CD4-positive, alpha-beta T cell treated with Interleukin-17A for 1 hour (primary cell): ENCODE measurements at places on chromosomes 3 and 15.

GRCh38 chr3:100796556-100796955, 87.3 kb downstream of the TFG start:
- peak; percentile 3 for DNase-seq

DNA sequence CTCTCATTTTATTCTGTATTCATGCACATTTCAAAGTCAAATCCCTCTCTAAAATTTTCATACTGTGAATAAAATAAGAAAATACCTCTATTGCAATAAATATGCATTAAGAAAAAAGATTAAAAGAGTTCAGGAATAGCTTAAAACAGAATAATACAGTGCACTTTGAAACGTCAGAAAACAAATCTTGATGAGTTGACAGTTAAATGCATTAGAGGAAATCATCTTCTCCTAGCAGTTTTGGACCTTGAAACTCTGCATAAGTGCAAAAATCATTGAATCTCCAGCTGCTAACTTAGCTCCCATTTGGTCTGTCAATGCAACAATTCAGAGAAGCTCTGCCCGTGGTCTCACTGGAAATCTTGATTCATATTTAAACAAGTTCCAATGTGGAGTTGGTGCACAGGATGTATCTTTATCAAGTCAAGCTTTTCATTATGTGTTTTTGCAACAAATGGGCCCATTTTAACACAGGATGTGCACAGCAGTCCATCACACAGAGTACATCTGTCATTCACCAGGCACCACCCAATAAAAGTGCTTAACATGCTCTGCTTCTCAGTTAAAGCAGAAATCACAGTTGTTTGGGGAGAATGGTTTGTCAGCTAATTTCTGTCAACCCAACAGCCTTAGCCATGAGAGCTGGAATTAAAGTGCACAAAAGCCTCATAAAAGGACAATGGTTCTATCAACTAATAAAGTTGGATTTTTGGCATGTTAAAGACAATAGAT, 98.8 kb upstream of the ARRDC4 start:
- DNase-seq: no peak

DNA sequence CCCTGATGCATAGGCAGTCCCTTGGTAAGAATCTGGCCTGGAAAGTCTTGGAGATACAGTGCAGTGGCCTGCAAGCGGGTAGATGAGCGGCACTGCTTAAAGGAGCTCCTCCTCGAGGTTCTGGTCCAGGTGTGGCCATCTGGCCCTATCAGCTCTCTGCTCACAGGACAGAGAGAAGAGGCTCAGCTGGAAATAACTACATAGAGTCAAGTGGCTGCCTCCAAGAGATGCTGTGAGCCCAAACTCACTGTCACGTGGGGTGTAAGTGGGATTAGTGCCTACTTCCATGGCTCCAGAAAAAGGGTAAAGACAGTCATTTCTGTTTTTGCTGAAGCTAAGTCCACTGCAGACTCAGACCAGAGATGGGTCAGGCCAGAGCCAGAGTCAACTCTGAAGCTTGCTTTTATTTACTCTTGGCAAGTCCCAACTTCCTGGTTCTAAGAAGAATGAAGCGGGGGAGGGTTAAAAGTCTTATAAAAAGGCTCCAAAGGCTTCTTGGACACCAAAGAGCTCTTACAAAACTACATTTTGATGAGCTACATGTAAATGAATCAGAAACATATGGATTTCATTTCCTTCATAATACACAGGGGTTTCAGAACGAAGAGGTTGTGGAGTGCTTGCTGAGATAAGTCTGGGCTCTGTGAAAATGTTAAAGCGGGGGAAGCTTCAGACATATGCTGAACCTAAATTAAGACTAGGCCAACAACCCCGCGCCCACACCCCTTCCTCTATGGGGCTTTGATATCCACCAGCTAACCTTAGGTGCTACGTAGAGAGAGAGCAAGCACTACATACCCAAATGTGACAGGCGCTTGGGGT, 77.1 kb downstream of the PDZRN3 start:
- no peak for DNase-seq

GRCh38 chr3:39485547-39485946, 18.1 kb downstream of the MOBP start:
- DNase-seq: no peak

DNA sequence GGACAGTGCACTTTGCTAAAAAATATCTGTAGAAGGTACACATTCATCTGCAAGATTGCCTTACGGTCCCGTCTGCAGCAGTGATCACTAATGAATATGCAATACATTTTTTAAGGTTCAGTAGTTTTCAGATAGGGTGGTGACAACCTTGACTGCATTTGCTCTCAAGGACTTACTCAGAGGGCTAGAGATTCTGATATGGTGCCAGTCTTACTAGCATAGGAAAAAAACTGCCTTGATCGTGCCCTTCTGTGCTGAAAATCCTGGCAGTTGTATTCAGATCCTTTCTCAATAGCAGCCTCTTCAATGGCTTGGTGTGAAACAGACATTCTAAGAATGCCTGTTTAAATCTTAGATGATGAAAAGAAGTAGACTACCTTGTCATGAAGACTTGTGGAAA, 411.9 kb upstream of the CCDC54 start:
- DNase-seq: no peak

DNA sequence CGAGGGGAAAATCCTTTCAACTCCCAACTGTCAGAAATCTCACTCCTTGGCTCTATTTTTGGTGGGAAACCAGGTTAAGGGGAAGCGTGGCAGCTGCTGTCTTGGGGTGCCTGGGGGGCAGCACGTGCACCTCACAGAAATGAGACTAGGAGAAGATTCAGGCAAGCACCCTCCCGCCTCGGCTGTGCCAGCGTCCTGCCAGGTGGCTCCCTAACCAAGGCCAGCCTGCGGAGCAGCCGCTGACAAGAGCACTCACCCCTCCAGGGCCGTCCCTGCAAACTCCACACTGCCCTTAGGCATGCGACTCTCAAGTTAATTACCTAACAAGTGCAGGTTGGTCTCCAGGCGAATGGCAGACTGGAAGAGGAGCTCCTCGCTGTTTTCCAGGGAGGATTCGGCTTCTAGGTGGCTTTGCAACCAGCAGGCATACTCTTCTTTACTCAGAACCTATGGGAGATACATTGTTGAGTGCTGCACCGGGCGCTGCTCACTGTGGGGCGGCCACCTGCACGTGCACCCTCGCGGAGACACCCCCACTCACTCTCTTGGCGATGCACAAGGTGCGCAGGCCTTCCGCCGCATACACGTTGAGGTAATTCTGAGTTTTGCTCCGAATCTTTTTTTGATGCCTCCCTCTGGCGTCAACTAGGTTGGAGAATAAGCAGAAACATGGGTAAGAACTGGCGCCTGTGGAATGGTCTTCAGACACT, 155.3 kb downstream of the ATP10A start:
- no peak for DNase-seq

GRCh38 chr3:195032955-195033354, 238.0 kb downstream of the XXYLT1 start:
- DNase-seq: no peak

GRCh38 chr3:88034491-88035275, 24.1 kb downstream of the CGGBP1 start:
- DNase-seq: no peak

DNA sequence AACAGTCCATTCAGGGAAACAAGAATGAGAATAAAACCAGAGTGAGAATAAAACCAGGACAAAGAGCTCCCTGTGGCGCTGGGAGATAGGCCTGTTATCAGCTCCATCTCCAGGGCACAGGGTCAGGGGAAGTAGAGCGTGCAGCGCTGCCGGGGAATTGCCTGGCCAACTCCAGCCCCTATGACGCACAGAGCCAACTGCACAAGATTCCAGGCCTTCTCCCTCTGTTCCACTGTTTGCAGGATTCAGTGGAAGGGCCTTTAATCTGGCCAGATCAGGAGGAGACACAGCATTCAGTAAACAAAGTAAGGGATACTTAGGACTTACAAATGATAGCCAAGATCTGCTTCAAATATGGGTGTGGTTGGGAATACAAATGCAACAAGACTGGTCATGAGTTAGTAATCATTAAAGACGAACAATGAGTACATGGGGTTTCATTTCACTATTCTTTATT, 49.4 kb downstream of the ITGB5 start:
- DNase-seq: no peak

DNA sequence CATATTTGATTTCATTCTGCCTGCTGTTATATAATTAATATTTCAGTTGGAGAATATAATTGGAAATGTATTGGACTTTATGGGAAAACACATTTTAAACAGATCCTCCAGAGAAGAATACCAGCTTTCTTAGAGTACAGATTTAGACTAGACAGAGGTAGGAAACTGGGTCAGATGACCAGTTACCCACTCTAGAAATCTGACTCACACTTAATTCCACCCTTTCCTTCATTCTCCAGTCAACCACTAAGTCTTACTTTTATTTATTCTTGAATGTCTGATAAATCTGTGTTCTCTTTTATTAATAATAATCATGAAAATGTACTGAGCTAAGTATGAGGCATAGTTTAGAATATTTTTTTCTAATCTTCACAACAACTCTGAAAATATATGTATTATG, 110.7 kb downstream of the LRRC49 start:
- no peak for DNase-seq

- no peak for DNase-seq
Observed at GRCh38 chr3:130915567-130916292, 21.8 kb downstream of the ATP2C1 start.

DNA sequence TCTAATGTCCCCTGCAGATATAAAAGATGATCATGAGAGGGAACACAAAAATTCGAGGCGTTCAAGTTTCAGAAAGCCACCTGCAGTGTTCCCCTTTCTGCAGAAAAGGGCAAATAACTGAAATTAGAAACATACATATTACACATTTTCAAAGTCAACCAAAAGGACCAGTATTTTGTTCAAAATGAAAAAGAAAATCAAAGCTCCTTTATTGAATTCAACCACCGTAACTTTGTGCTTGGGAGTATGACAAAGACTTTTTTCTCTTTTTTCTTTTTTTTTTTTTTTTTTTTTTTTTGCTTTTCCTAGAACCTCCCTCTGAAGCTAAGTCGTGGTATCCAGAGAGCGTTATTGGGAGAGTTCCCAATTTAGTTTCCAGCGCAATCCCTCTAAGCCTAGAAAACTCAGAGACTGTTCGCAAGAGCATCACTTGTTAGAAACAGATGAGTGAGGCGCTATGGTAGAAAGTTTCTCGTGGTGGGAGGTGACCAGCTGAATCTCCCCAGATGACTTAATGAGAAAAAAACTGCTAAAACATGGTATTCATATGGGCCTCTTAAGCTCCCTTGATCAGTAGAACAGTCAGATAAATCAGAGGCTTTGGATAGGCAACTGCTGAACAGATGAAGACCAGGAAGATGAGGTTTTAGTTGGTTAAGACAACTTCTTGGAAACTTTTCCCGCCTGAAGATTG, 77.4 kb downstream of the MB21D2 start:
- DNase-seq: no peak

- no peak for DNase-seq
Observed at GRCh38 chr3:152266221-152266995, 2.3 kb upstream of the MBNL1 start.

DNA sequence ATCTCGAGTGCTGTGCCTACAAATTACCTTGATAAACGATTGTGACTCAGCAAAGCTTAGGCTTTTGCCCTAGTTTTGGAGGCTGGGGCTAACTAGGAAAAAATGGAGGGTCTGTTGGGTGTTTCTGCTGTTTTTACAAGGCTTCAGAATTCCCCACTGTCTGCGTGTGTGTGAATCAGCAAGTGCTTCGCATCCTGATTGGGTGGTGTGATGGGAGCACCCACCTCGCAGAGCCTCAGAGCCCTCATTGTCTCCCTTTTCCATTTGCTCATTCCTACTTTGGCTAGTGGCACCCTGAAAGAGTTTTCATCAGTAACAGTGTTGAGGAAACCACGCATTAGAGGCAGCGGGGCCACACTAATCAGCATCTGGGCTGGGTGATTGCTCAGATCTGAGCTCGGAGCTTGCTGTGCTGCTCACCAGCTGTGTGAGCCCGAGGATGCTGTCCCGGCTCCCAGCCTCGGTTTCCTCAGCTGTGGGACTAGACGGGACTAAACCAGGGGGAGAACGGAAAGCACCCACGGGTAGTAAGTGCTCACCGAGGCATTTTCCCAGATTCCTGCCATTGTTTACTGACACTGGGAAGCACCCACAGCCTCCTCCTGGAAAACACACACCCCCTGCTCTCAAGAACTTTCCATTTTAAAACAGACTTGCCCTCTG, 40.6 kb downstream of the GOLGA8S start:
- DNase-seq: no peak

DNA sequence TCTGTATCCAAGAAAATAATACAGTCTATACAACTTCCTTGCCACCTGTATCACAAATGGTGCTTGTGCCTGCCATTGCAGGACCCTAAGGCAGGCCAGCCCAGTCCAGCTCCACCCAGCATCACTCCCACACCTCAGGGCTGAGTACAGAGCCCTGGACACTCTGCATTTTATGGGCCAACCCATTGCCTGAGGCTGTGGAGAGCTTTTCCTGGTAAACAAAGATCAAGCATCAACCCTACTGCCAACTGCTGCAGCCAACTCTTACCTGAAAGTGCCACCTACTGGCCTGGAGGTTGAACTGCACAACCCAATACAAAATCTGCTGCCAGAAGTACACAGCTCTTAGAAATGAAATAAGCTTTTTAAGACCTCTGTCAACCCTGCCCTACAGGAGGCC, 1082.2 kb downstream of the NAALADL2 start:
- DNase-seq: no peak

DNA sequence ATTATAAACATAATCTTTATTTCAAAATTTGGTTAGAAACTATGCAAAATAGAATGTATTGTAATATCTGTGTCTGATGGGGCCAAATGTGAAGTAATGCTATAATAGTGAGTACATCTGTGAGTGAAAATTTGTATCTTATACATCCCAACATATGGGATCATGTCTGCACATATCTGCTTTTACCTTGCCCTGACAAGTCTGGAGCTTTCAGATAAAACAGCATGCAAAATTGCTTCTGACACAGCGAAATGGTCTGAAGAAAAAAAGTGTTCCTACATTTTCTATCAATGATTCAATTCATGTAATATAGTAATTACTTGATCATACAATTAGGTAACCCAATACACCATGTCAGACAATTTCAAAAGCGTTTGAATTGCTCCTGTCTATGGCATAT, 58.1 kb upstream of the P3H2 start:
- no peak for DNase-seq

DNA sequence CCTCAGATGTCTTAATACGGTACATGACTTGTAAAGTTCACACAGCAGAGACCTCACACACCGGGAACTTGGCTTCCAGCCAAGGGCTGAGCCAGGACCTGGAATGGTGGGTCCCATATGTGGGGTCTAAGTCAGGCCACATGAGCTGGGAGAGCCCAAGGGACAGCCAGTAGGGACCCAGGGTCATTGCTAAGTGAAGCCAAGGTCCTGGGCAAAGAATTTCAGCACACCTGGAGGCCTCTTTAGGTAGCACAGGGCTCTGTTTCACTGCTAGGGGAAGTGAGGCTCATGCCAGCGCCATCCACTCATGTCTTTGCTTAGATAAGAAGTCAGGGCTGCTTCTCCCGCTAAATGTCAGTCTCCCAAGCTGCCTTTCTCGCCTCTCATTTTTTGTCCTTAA, 116.6 kb upstream of the TLE3 start:
- DNase-seq: no peak

GRCh38 chr15:65132878-65133547, 595 bp downstream of the PDCD7 start:
- DNase-seq: no peak

- no peak for DNase-seq
Observed at GRCh38 chr3:175287361-175287963, 428.3 kb downstream of the NAALADL2 start.
